Activated CD4-positive, alpha-beta T cell treated with anti-CD3 and anti-CD28 coated beads, Interleukin-2, amount 50 U/mL, for 1 hour (primary cell): ENCODE measurements at places on chromosomes 6 and 20.

- DNase-seq = no peak
These were observed 230.7 kb downstream of the CBLN4 start for GRCh38 chr20:55774628-55775027.

DNA sequence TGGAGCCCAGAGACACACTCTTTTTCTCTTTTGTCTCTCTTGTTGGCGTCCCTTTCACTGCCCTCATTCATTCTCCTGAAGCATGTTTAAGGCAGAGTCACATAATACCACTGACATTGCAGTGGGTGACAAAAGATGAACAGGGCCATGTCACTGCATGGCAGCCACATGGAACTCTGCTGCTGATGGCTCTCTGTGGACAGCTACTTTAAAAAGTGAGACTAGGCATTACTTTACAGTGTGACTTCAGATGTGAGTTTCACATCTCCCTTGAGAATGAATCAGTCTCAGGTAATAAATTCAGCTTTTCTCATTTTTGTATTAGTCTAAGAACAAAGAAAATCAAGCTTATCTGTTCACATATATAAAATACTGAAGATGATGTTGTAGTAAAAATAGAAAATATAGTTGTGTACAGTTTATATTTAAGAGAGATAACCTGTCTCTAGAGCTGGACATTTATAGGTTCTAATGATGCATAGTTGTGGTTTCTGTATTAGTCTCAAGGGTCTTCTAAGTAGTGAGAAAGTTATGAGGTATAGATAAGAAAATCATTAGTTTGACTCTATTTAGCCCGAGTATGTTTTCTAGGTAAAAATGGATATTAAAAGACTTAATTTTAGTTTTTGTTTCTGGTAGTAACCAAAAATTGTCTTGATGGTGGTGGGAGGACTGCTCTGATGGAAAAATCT is 6.1 kb downstream of the MRS2 start:
- DNase-seq = no peak

GRCh38 chr6:43665376-43665775 is 20.5 kb downstream of the RSPH9 start:
- DNase-seq = no peak

DNA sequence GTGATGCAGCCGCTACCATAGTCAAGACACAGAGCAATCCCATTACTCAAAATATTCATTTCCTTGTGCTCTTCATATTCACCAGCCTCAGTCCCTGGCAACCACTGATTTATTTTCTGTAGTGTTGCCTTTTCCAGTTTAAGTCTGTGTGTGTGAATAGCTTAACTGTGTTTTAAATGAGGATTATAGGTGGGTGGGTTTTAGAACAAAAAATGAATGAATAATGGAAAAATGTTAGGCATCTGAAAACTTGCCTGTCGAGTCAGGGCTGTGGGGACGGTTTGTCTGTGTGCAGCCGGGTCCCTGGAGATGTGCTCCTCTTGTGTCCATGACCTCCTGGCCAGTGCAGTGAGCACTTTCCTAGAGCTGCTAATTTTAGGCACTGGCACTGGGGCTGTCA is 27.1 kb downstream of the BANF2 start:
- DNase-seq = no peak

GRCh38 chr20:32236048-32236533 is 28.4 kb downstream of the POFUT1 start:
- no peak for DNase-seq

DNA sequence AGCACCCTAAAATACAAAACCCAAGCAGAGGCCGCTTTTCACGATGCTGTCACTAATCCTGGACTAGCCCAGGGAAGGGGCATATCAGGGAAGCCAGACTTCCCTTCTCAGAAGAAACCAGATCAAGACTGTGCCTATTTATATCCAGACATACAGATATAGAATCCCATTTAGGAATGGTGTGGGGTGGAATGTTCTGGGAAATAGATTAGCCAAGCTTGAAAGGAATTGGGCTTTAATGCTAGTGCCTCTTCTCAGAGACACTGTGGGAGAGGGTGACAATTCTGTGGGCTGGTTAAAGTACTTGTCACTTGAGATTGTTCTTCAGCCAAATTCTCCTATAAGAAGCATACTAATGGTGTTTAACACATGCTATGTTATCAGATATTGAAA is 45.5 kb downstream of the SNAP25 start:
- DNase-seq = no peak

GRCh38 chr6:24600903-24601302 is 45.1 kb downstream of the KIAA0319 start:
- no peak for DNase-seq

DNA sequence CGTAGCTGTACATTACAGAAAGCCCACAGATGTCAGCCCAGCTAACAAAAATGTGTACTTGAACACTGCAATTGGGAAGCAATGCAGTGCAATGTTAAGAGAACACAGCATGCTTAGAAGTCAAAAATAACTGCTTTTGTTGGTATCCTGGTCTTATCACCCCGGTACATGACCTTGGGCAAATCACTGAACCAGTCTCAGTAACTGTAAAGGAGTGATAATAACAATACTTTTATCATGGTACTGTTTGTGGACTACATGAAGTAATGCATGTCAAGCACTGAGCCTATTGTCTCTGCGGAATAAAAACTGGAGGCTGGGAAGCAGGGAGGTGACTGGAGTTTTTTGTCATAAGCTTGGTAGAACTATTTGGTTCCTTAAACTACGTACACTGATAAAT is 44.7 kb upstream of the SPDEF start:
- no peak for DNase-seq

GRCh38 chr6:81814370-81815076 is 62.0 kb upstream of the TENT5A start:
- no peak for DNase-seq

GRCh38 chr20:55160037-55160436 is 684.6 kb downstream of the DOK5 start:
- no peak for DNase-seq

DNA sequence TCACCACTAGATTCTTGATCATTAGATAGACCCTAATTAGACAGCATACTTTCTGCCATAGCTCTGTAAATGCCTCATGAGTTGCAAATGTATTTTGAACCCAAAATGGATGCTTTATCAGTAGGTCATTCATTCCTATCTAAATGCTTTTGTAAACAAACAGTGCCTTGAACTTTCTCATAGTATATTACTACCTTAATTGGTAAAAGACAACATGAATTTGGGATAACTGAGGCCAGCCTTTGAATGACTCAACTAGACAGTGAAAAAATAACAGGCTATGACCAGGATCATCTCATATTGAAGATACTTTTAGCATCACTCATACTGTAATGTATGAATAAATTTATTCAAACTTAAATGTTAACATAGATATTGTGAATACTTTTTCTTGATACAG is 37.0 kb upstream of the PRL start:
- DNase-seq = no peak
